HuH-7.5 (cell line): ENCODE measurements at places on chromosomes 12 and 14.

GRCh38 chr14:52076334-52076733, 7.5 kb upstream of the NID2 start:
- DNase-seq: no peak

GRCh38 chr12:118946256-118946655, 35.1 kb upstream of the SRRM4 start:
- DNase-seq: no peak

DNA sequence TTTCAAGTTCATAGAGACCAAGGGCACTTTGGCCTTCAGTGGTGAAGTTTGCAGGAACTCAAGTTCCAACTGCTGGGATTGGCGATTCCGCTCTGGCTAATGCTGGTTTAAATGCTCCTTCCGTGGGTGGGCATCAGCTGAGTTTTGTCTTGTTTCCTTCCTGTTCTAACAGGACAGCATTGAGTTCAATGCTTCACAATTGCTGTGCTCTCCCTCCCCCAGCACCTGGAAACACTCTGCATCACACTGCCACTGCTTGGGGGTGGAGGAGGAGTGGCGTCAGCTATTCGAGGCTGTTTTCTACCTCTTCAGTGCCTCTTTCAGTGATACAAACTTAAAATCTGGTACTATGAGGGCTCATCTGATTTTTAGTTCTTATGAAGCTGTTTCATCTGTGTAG, 634.9 kb downstream of the FSCB start:
- DNase-seq: no peak

DNA sequence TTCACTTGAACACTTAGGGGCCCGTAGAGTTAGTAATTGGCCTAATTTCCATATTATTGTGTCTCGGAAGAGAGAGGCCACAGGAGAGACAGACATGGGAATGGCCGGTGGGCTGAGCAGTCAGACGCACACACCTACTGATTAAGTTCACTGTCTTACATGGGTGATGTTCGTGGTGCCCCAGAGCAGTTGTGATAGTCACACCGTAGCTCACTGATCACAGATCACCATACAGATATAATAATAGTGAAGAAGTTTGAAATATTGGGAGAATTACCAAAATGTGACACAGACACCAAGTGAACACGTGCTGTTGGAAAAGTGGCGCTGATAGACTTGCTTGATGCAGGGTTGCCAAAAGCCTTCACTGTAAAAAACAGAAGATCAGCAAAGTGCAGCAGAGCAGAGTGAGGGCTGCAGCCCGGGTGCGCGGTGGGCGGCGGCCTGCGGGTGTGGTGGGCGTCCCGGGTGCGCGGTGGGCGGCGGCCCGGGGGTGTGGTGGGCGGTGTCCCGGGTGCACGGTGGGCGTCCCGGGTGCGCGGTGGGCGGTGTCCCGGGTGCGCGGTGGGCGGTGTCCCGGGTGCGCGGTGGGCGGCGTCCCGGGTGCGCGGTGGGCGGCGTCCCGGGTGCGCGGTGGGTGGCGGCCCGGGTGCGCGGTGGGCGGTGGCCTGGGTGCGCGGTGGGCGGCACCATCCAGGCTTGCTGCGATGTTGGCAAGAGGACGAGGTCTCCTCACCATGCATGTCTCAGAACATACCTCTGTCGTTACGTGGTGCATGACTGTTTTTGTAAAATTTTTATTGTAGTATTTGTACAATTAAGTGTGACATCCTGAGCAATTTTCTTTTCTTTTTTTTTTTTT, 34.3 kb upstream of the TEX22 start:
- DNase-seq: no peak

DNA sequence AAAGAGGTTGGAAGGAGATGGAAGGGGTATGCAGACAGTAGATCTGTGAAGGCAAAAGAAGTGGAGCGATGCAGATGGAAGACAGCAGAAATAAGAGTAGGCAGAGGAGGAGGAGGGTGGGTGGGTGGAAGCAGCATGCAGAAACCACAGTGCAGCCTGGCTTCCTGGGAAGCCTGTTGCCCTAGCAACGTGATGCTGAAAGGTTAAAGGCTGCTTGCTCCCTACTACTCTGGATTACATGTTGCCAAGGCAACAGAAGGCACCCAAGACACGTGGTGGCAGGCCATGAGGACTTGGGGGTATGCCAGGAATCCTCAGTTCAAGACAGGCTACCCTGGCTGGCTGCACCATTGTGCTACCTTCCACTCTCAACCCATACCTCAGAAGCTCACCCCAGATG, 129.6 kb downstream of the GRIN2B start:
- DNase-seq: no peak

- no peak for DNase-seq
Measured at GRCh38 chr12:65152012-65152411, 17.4 kb upstream of the LEMD3 start.

GRCh38 chr12:38585086-38585485, 268.5 kb downstream of the ALG10B start:
- no peak for DNase-seq

DNA sequence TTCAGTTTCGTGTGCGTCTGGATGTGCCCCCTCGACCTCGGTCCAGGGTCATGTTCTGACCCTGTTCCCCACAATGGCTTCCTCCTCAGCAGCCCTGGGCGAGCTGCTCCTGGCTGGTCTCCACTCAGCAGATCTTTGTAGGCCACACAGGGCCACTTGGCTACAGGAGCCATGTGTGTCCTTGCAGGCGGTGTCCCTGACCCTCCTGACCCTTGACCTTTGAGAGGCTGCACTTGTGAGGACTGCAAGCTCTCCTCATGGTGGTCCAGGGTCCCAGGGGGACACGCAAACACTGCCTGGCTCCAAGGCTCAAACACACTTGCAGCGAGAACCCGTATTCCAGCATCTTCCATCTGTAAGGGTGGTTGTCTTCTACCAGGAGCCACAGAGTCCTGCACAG, 7.5 kb upstream of the SIVA1 start:
- no peak for DNase-seq

DNA sequence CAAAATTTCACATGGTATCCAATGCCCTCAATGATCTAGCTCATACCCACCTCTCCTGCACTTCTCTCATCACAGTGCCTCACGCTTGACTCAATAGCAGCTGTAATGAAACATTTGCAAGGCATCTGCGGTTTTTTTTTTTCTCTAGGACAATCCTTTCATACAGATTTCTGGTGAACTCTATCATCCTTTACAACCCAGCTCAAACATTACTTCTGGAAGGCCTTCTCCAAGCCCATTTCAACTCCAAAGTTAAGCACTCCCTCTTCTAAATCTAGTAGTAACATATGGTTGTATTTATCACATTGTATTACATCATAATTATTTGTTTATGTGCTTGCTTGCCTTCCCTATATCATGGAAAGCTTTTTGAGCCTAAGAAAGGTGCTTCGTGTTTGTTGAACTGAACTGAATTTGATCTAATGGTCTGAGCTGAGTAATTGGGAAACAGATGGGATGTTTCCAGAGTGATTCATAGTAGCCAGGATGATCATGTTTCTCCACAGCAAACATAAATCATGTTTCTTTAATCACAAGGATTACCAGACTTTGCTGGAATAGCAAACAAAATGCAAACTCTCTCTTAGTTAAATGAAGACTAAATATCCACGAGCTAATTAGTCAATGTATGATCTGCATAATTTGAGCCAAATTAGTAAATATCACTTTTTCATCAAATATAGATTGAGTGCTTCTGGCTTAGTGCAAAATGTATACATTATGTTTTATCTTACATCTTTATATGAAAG, 14.3 kb downstream of the CFL2 start:
- no peak for DNase-seq

- DNase-seq: peak; percentile 56
Measured at GRCh38 chr12:100437038-100437841, 36.4 kb upstream of the NR1H4 start.

- DNase-seq: no peak
Measured at GRCh38 chr14:53964249-53964648, 7.6 kb upstream of the BMP4 start.

DNA sequence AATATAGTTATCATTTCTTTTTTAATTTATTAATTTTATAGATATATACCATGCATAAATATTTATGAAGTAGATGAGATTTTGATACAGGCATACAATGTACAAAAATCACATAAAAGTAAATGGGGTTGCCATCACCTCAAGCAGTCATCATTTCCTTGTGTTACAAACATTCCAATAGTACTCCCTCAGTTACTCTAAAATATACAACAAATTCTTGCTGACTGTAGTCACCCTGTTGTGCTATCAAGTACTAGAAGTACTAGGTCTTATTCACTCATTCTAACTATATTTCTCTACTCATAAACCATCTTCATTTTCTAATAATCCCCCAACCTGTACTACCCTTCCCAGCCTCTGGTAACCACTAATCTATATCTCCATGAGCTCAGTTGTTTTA, 432.6 kb upstream of the SYT1 start:
- DNase-seq: no peak

DNA sequence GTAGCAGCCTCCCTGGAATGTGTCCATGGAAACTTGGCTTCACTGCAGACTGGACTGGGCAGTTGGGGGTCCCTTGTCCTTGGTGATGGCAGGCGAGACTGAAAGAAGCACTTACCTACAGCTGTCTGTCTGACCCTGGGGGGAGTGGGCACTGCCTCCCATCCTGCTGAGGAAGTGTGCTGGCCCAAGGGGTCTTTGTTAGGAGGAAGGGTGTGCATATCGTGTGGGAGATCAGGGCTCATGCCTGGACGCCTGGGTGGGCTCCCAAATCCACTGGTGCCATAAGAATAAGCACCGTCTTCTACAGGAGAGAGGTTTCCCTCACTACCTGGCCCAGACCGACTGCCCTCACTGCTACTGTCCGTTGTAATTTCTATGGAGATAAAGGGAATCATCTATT, 81.4 kb downstream of the PIWIL1 start:
- no peak for DNase-seq

DNA sequence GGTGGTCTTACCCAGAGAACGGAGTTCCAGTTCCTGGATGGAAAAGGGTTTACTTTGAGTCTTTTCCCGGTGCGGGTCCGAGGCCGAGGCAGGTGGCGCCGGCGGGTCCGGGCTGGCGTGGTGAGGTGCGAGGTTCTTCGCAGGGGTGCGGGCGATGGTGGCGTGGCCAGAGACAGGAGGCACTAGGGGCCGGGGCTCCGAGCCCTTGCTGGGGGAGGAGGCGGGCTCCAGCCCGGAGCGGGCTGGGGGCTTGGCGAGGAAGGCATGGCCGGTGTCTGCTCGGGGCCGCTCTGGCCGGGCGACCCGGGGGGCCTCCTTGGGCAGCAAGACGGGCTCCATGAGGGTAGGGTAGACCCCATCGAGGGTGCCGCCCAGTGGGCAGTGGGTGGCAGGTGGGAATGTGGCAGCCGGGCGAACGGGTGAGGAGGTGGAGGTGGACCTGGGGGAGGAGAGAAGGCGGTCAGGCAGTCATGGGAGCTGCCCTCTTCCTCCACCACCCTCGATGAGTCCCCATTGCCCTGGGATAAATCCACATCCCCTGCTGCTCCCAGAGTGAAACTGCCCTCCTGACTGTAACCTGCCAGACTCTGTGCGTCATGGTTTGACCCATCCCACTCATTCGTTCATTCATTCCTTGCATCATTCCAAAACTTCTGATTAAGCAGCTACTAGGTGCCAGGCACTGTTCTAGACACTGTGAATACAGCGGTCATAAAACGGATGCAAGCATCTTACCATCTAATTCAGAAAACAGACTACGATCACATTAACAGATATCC, 42.0 kb downstream of the RFLNA start:
- DNase-seq: no peak

DNA sequence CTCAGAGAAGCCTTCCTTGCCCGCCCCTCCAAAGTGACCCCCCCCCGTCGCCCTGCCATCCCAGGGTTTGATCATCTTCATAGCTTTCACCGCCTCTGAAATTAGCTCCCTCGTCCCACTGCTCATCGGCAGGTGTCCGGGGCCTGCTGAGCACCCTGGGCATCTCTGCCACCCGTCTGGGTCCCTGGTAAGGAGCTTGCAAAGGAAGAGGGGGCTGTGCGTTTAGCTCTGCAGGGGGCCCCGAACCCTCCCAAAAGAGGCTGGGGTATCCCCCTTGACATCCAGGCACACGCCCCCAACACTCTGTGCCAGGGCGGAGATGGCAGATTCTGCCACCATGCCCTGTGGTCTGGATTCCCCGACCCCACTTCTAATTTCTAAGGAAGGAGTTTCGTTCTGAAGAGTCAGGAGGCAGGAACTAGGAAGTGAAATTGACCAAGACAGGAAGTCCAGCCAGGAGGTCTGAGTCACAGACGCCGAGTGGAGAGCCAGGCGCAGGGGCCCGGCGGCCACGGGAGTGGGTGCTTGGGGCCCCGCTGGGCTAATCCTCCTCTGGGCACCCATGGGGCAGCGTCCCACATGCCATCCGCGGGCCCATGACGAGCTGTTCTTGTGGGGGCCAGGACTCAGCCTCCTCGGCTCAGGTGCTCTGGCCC, 95.7 kb downstream of the RFLNA start:
- no peak for DNase-seq

- DNase-seq: no peak
Measured at GRCh38 chr12:12701457-12701856, 5.5 kb upstream of the GPR19 start.

DNA sequence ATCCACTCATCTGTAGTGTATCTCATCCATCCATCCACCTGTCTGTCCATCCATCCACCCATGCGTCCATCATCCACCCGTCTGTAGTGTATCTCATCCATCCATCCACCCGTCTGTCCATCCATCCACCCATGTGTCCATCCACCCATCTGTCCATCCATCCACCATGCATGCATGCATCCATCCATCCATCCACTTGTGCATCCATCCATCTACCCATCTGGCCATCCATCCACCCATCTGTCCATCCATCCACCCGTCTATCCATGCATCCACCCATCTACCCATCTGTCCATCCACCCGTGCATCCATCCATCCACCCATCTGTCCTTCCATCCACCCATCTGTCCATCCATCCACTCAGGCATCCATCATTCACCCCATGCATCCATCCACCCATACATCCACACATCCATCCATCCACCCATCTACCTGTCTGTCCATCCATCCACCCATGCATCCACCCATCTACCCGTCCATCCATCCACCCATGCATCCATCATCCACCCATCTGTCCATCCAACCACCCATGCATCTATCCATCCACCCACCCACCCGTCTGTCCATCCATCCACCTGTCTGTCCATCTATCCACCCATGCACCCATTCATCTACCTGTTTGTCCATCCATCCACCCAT, 28.5 kb downstream of the FBRSL1 start:
- DNase-seq: no peak

GRCh38 chr14:45891417-45892080, 638.5 kb upstream of the MIS18BP1 start:
- DNase-seq: no peak

GRCh38 chr14:71481021-71481654, 451.1 kb upstream of the RGS6 start:
- DNase-seq: no peak

- no peak for DNase-seq
Measured at GRCh38 chr12:80590085-80590484, 117.3 kb upstream of the MYF6 start.

- no peak for DNase-seq
Measured at GRCh38 chr12:47964106-47964728, 821 bp downstream of the TMEM106C start.

DNA sequence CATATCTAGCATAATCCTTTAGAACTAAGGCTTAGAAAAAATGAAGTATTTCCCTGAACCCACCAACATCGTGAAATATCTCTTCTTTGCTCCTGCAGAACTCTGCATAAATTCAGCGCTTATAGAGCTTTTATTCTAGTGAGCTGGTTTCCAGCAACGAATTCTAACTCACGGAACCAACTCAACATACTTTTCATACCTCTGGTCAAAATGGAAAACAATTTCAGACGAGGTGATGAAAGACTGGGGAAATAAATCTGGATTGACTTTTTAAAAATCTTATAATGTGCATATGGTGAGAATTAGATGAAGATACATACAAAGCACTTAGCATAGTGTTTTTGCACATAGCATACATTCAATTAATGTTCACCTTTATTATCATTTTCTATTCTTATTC, 62.6 kb upstream of the BBS10 start:
- no peak for DNase-seq
